Pancreas (tissue), 10 donors: ENCODE measurements at places on chromosomes 5 and 9.

GRCh38 chr5:96292582-96293247 lies 140.3 kb downstream of the PCSK1 start:
- no peak for DNase-seq

DNA sequence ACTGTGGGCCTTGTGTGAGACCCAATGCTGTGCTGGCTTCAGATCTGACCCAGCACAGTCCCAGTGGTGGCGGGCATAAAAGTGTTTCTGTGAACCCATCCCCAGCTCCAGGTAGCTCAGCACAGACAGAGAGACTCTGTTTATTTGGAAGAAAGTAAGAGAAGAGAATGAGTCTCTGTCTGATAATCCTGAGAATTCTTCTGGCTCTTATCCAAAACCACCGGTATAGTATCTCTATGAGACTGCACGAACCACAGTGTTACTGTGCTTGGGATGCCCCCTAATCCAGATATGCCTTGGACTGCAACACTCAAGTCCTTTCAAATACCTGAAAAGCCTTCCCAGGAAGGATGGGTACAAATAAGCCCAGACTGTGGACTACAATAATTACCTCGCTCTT lies 1660.8 kb upstream of the ACO1 start:
- DNase-seq = no peak

- no peak for DNase-seq
These were observed 187.7 kb downstream of the ZSWIM6 start for GRCh38 chr5:61519728-61520277.

GRCh38 chr5:103891151-103891550 lies 328.6 kb upstream of the NUDT12 start:
- no peak for DNase-seq

DNA sequence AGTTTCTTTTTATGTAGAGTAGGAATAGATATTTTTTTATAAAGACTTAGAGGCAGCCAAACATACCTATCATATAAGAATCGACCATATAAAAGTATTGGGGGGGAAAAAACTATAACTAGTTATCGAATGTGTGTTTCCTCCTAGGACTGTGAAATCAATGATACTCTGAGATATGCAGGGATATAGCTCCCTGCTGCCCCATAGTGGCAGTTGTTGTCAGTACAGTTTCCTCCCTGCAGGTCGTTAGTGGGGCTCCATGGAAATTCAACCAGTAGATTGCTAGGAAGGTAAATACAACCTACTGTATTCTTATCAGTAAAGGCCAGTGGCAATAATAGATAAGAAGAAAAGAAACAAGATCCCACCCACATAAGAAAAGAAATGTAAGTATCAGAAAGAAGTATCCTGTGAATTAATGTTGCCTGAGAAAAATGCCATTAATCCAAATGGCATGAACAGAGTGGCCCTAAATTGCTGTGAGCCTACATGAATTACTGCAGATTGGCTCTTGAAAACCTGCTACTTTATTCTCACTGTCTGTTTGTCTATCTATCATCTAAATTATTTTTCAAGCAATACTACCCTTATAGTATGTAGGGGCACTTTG lies 136.9 kb upstream of the FBN2 start:
- peak; percentile 60 for DNase-seq

DNA sequence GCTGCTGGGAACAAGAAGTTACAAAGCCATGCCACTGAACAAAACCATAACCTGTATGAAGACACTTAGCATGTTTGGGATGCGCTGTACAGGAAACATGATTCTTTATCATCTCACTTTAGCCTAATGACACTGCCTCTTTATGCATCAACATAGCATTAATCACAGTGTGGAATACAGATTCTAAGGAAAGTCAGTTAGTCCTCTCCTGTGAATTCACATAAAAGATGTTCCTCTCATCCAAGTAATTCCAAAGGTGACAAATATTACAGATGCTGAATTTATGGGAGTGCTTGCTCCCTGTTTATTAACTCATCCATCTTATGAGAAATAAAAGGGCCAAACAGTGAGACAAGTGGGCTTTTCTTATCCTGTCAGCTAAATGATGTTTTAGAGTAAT lies 1677.7 kb downstream of the EFNA5 start:
- DNase-seq = no peak

GRCh38 chr9:8604201-8604600 lies 804.6 kb upstream of the DMAC1 start:
- DNase-seq = no peak

- DNase-seq = no peak
These were observed 572.8 kb downstream of the CCDC171 start for GRCh38 chr9:16125629-16126028.

- no peak for DNase-seq
These were observed 128.0 kb upstream of the KLF9 start for GRCh38 chr9:70542311-70542931.

DNA sequence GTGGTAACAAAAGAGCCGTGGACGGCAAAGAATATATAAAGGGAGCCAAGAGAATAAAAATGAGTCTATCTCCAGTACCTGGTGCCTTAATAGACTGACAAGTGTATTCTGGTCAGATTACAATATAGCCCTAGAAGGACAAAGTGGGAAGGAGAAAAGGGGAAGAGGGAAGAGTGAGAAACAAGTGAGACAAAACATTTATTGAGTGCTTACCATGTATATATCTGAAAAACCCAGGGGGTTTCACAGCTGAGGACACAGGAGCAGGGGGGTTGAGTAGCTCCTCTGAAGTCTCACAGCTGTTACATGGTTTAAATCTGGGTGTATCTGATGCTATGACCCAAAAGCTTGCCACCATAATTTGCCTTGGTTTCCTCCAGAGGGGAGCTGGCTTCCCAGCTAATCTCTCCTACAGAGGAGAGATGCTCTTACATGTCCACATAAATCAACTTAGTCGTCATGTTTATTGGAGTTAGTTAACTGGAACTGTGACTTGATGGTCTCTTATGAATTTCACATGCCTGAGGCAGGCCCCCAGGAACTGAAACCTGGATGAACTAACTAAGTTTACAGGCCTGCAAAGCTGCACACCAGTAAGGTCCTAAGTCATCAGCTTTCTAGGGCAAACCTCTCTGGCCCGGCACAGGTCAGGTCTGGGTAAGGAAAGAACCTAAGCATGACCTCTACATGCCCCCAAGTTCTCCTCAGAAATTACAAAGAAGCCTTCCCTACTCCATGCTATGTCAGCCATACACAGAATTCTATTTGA lies 15.5 kb downstream of the SIL1 start:
- no peak for DNase-seq

DNA sequence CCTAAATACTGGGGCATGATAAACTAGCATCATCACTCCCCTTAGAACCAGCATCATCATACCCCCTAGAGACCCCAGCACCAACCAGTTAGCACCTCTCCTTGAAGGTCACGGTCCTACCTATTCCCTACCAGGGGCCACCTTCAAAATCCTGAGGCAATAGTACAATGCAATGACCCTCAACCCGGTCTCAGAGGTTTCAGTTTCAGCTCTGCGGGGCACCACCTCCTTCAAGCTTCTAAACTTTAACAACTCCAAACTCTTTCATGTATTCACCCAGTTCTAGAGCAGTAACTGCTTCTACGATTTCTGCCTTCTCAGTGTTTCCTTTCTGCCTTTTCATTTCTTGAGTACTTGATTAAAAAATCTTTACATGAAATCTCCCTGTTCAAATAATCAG lies 130.1 kb upstream of the EPB41L4A start:
- DNase-seq = no peak

GRCh38 chr9:117916291-117916690 lies 212.1 kb downstream of the TLR4 start:
- DNase-seq = no peak

DNA sequence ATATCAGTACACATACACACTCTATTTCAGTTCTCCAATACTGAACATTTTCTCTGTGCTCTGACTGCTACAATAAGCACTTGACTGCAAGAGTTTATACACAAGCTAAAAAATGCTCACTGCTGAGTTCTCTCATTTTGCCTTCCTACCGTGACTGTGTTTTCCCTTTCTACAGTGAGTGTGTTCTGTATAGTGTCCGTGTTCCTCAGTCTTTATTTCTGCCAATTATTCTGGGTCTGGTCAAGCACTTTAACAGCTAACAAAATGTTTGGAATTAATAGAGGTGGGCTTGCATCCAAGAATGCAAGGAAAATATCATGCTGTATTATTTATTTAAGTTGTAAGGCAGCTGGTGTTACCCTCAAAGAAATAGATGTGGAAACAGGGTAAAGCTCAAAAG lies 217.0 kb upstream of the NREP start:
- no peak for DNase-seq

- DNase-seq = no peak
These were observed 284.3 kb downstream of the TAF11L14 start for GRCh38 chr5:17918373-17919104.

DNA sequence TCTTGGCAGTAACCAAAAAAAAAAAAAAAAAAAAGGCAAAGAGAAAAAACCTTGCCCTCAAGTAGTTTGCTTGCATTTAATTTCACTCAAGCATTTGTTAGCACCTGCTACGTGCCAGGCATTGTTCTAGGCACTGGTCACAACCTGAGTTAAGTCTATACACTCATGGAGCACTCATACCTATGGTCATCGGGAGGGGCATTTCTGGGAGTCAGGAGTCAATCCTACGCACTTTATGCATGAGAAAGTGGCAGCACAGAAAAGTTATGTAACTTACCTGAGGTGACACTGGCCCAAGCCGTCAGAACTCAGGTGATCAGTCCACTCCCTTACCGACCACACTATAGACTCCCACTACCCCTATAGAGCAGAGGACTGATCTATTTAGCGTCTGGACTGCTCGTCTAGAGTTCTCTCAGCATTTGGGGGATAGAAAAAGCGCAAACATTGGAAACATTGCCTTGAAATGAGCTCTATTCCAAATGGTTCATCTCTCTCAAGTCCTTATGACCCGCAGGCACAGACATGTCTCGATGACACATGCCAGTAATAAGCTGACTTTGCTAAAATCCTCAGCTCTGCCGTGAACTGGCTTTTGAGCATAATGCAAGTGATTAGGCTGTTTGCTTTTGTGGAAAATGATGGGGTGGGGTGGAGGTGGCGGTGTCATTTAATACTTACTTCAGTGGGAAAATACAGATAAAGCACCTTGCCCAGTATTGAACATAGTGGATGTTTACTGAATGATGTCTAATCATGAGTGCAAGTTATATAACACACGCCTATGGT lies 160.2 kb downstream of the ARHGEF28 start:
- no peak for DNase-seq

DNA sequence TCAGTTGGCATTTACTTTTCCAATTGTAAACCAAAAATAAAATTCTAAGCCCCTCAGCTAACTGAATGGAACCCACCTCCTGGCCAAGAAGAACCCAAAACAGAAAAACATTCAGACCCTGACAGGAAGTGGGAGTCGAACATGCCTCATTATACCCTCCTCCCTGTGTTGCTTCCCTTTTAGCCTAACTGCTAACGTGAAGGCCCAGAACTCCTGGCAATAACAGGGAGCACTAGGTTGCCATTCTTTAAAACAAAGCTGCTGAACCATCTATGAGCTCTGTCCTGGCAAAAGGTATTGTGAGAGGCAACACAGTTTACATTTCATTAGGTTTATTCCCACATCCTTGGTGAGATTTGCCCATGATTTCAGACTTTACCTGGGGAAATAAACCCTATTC lies 481.4 kb downstream of the CHSY3 start:
- DNase-seq = no peak

DNA sequence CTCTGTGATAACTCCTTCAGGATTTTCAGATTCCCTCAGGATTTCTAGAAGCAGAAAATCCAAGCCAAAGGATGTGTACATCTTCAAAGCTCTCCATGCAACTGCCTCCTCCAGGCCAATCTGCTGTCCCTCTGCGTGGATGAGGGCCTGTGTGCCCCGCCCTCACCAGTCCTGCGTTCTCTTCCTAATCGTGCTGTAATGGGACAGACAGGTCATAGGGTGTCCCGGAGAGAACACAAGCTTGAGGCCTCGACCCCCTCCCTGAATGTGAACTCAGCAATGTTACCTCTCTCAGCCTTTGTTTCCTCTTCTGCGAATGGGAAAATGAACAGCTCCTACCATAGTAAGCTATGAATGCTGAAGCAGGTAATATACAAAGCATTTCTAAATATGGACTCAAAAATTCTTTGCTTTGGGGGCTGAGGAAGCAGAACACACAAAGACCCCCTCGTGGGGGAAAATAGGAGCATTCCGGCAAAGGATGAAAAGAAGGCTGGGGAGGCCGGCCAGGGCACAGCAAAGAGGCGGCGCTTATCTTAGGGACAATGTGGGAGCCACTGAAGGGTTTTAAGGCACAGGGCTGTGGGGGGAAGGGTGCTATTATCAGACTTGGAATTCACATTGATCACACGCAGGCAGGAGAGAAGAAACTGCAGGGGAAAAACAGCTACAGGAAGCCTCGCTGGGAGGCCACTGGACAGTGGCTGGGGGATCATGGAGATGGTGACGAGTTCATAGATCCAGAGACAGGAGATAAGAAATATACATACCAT lies 57.2 kb upstream of the FBXW11 start:
- no peak for DNase-seq

- DNase-seq = no peak
These were observed 402.3 kb downstream of the DEPDC1B start for GRCh38 chr5:60297658-60298057.

- no peak for DNase-seq
These were observed 20.7 kb upstream of the STX17 start for GRCh38 chr9:99885747-99886146.

DNA sequence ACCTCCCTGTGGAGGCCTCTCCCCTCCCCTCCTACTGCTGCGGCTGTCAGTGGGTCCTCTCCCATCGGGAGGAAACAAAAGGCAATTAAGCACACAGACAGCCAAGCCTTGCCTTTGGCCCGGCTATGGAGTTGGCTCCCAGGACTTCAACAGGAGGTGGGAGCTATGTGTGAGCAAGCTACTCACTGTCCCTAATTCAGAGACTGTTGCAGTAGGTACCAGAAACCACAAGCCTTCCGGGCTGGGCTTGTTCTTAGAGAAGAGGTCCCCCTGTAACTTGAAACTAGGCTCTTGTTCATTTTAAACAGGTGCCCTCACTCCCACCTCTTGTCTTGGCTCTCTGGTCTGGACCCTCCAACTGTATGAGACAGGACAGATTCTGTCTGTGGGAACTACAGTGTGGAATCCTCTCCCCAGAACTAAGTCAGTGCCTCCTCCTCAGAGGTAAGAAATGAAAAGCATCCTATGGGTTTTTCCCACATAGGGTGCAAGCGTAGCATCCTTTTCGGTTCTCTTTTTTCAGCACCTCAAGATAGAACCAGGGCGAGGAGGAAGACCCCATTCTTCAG lies 561.1 kb downstream of the EBF1 start:
- no peak for DNase-seq

- no peak for DNase-seq
These were observed 144.4 kb downstream of the GPBP1 start for GRCh38 chr5:57318251-57318650.

DNA sequence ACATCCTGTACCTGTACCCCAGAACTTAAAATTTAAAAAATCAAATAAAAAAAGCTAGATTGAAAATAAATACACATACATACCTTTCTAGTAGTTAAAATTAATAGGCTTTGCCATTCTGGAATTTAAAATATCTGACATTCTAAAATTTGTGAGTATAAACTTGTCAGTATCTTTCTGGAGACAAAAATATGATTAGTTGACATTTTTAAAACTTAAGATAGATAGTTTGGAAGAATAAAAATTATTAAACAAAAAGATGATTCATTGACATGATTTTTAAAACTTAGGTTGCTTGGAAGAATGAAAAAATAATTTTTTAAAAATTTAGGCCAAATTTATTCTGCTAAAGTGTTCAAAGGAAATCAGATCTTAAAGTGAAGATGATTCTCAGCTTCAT lies 43.1 kb downstream of the ISOC1 start:
- DNase-seq = no peak

GRCh38 chr5:110977915-110978314 lies 93.6 kb upstream of the TSLP start:
- no peak for DNase-seq
